ENCODE measurements at places on chromosomes 12 and 14.

DNA sequence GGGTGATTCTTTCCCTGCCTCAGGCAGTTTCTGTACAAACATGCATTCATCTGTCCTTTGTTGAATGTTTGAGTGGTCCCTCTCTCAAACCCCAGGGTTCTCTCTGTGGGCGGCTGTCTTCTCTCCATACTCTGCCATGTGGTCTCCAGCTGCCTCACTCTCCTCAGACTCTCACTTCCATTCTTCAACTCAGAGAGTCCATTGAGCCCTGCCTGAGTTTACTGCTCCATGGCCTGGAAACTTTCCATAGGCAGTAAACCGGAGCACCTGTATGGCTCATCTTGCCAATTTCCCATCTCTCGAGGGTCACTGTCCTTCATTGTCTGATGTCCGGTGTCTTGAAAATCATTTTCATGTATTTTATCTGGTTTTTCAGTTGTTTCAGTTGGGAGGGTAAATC lies 11.3 kb downstream of the C14orf132 start:
- no peak for DNase-seq

- no peak for DNase-seq
Observed at GRCh38 chr12:73531752-73532151, 1005.9 kb upstream of the ATXN7L3B start.

- DNase-seq: no peak
Observed at GRCh38 chr12:122835750-122836026, 431 bp downstream of the HIP1R start.

- DNase-seq: peak; percentile 12
Observed at GRCh38 chr12:94832780-94833681, 170.5 kb downstream of the NDUFA12 start.

GRCh38 chr12:15122344-15122743 lies 98.9 kb downstream of the RERG start:
- no peak for DNase-seq

DNA sequence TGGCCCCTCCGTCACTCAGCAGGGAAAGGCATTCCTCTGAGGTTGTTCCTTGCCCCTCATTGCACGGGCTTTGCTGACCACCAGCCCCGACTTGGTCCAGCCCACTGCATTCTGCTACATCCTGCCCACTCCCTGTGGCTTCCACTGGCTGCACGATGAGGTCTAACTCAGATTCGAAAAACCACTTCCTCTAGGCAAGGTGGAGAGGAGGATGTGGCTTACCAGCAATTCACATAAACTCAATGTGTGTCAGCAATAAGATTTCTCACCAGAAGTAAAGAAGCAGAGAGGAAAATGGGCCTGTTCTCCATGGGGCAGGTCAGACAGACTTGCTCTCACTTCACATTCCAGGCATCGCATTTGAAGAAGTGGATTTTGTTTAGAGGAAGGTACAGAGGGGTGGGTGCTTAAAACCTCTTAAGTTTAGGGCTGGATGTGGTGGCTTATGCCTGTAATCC lies 14.7 kb downstream of the GPR68 start:
- DNase-seq: no peak

DNA sequence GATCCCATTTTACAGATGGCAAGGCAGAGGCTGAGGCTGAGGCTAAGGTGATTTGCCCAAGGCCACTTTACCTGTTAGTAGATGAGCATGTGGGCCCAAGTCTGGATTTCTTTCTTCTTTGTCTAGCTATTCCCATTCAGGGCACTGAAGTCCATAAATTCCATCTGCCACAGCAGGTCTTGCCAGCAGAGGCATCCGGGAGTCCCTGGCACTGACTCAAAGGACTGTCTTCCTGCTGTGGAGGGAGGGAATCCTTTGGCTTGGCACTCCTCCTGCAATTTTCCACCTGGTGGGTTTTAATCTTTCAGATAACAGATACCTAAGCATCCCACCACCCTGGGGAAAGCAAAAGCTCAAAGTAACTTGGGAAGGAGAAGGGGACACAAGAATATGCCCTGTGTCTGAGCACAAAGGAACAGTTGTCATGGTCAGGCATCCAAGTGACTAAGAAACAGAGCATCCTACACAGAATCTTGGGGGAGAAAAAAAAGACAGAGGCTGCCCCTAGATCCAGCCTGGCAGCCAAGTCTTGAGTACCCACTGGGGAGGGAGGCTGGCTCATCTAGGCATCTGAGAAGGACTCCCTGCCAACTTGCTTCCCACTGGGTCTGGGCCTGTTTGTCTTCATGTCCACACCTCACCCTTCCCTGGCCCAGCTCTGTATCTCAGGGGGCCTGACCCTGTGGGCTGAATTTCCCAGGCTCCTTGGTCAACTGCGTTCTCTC lies 35.6 kb upstream of the CMKLR1 start:
- DNase-seq: no peak

GRCh38 chr14:75619548-75619947 lies 41.1 kb downstream of the ERG28 start:
- no peak for DNase-seq

GRCh38 chr12:21301-22189 lies 45.0 kb upstream of the IQSEC3 start:
- DNase-seq: no peak

DNA sequence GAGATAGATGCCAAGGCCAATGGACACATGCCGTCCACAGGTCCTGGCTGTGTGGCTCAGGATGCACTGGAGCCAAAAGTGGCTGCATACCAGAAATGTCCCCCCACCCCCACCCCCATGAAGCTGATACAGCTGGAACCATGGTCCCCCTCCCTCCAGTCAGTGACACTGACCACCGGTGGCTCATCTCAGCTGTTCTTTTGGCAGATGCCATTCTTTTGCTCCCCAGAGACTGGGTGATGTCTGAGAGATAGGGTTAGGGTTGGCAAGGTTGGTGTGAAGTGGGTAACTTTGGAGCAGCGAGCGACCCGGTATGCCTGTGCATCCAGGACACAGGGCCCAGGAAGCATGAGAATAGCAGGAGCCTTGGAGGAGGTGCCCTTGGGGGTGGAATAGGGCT lies 285.6 kb downstream of the CACNA1C start:
- DNase-seq: no peak

GRCh38 chr14:100859781-100860180 lies 33.9 kb downstream of the MEG3 start:
- no peak for DNase-seq

GRCh38 chr14:22488522-22489243 lies 100.3 kb downstream of the DAD1 start:
- DNase-seq: no peak

- DNase-seq: no peak
Observed at GRCh38 chr14:73888971-73889370, 2.3 kb downstream of the ZNF410 start.

DNA sequence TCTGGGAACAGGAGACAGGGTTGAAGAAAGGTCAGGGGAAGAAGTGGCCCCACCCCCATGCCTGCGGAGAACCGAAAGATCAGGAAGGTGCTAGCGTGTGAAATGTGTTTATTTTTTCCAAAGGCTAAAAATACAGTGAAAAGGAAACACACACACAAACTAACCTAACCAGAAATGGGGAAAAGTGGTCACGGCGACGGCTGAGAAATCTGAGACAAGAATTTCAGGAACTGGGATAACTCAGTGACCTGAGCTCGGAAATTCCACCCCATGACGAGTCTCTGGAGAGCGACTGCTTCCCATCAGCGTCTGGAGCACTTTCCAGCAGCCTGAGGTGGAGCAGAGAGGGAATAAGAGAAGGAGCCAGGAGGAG lies 16.6 kb upstream of the RND1 start:
- DNase-seq: no peak

DNA sequence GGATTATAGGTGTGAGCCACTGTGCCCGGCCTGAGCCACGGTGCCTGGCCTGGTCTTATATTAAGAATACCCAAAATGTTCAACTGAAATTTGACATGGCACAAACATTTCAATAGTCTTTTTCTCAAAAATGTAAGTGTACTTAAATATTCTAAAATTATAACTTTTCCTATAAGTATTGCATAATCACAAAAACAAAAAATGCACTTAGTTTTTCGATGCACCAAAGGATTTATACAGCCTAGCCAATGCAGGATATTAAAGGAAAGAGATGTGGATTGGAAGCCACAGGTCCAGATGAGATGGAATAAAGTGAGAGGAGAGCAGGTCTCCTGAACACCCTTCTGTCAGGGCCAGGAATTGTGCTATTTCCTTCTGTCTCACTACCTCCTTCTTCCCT lies 62.8 kb downstream of the ZC3H14 start:
- no peak for DNase-seq

GRCh38 chr14:99478128-99478527 lies 2.5 kb downstream of the SETD3 start:
- DNase-seq: no peak

- DNase-seq: no peak
Observed at GRCh38 chr14:31029016-31029970, 3.1 kb upstream of the STRN3 start.

GRCh38 chr14:69360438-69361108 lies 37.5 kb downstream of the ERH start:
- no peak for DNase-seq

DNA sequence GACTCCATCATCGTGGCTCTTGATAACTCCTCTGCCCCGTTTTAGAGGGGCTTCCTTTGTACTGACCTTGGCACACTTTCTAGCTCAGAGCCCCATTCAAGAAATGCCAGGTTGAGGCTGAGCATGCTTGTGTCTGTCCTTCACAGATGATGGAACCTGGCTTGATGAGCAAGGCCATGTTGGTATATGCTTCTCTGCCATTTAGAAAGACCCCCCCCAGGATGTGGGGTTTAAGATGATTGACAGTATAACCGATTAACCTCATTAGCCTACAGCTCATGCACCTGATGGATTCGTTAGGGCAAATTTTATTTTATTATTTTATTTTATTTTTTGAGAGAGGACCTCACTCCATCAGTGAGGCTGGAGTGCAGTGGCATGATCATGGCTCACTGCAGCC lies 21.0 kb downstream of the BATF start:
- DNase-seq: no peak

- DNase-seq: no peak
Observed at GRCh38 chr12:9091891-9092598, 23.7 kb downstream of the A2M start.

DNA sequence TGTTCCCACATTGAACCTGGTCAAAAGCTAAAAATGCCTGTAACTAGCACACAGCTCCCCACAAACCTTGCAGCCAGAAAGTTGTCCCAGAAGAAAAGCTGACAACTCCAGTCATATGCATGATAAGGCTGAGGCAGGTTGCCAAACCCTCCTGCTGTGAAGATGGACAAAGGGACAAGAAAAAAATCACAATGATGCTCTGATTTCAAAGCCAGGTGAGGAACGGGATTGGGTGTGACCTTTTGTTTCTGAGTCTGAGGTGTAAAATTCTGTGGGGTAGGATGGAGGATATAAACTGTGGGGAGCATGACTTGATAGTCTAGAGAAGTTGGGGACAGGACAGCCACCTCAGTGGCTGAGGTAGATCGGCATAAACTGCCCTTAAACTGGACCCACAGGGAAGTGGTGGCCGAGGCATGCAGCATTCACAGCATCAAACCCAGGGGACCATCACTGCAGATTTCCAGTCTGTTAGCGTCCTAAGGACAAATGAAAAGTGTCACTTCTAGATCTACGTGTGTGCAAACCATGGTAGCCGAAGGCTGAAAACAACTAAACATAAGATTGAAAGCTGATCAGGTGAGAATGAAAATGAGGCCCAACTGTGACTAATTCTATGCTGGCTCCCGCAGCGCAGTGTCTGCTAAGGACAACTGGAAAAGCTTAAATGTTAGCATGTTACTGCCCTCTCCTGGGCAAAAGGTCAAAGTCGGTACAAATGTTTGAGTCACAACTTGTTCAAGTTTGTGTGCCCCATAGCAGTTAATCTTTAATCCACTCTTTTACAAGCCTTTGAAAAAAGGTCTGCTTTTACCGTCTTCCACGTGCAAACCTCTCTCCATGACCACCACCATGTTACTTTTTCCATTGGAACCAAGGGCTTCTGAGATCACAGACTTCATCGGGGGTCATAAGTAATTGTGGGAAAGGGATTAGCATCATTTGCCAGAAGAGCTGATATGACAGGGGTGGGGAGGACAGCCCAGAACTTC lies 39.8 kb downstream of the GRIN2B start:
- peak; percentile 14 for DNase-seq

DNA sequence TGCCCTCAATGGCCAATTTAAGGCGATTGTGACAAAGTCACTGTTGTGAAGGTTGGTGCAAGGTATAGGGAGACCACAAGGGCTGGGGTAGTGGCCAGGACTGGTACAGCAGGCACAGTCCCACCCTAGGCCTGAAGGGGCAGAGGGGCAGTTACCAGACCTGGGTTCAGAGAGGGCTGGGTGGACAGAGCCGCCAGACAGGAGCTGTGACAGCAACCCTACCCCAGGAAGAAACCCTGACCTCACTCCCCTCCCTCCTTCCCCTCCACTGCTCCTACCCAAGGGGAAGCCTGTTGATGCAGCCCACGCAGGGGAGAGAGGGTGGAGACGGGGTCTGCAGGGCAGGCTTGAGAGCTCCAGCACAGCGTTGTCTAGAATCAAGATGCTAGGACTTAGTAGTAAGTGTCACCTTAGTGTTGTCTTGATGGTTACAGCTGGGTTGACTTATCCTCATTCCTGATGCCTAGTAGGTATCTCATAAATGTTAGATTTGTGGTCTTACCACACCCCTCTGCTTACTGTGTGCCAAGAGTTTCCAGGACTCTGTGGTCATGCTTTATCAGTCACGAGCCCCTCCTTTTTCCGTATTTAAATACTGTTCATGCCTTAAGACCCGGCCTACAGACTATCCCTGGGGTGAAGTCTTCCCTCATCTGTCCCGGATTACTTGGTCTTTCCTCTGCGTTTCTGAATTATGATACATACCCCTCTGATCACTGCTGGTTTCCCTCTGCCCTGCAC lies 14.4 kb downstream of the EML1 start:
- no peak for DNase-seq

GRCh38 chr12:15712823-15713660 lies 76.1 kb downstream of the EPS8 start:
- no peak for DNase-seq

GRCh38 chr12:52190860-52191729 lies 719 bp downstream of the KRT80 start:
- no peak for DNase-seq

DNA sequence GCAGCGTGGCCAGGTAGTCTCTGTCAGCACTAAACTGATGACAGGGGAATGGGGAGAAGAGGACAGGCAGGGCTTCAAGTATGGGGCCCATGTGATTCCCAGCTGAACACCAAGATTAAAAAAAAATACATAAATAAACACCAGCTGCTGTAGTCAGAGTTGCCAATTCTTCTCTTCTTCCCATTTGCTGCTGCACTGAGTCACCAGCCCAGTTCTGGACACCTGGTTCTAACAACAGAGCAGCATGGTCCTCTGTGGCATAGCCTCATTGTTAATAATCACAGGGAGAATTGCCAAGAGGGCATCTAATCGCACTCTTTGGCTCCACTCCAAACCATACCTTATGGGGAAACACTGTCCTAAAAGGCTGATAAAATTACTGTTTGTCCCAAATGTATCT lies 15.1 kb downstream of the PPM1H start:
- peak; percentile 37 for DNase-seq

GRCh38 chr12:27922531-27923139 lies 49.9 kb downstream of the PTHLH start:
- peak; percentile 49 for DNase-seq

DNA sequence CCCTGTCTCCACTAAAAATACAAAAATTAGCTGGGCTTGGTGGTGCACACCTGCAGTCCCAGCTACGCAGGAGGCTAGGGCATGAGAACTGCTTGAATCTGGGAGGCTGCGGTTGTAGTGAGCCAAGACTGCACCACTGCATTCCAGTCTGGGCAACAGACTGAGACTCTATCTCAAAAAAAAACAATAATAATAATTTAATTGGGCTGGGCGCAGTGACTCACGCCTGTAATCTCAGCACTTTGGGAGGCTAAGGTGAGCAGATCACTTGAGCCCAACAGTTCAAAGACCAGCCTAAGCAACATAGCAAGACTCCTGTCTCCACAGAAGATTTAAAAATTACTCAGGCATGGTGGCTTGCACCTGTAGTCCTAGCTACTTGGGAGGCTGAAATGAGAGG lies 26.7 kb downstream of the CBX5 start:
- no peak for DNase-seq

All from fibroblast of the conjunctiva (primary cell).